Calu3 (cell line): ENCODE measurements at places on chromosomes 16 and 17. TPM values are rescaled to one million over a fixed set of nuclear protein-coding genes. Genes with fewer than 3 reads are reported as not detected.

DNA sequence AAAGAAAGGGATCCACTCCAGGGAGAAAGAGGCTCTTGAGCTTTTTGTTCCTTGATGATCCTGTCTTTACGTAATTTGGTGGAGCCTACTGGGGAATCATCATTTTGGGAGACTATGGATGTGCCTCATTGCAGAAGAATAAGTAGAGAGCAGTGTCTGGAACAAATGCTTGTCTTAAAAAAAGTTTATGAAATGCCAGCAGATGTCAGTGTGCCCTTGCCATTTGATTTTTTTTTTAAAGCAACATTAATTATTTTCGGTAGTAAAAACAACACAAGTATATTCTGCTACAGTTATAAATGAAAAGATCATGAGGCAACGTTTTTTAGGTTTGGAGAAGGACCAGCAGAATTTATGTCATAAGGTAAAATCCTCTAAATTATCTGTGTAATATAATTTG, 934.8 kb upstream of the EEF2KMT start:
- no peak for DNase-seq

SLC5A11 gene
- 0.64 TPM in 1 of 2 replicates, not detected in the other for total RNA-seq

DNA sequence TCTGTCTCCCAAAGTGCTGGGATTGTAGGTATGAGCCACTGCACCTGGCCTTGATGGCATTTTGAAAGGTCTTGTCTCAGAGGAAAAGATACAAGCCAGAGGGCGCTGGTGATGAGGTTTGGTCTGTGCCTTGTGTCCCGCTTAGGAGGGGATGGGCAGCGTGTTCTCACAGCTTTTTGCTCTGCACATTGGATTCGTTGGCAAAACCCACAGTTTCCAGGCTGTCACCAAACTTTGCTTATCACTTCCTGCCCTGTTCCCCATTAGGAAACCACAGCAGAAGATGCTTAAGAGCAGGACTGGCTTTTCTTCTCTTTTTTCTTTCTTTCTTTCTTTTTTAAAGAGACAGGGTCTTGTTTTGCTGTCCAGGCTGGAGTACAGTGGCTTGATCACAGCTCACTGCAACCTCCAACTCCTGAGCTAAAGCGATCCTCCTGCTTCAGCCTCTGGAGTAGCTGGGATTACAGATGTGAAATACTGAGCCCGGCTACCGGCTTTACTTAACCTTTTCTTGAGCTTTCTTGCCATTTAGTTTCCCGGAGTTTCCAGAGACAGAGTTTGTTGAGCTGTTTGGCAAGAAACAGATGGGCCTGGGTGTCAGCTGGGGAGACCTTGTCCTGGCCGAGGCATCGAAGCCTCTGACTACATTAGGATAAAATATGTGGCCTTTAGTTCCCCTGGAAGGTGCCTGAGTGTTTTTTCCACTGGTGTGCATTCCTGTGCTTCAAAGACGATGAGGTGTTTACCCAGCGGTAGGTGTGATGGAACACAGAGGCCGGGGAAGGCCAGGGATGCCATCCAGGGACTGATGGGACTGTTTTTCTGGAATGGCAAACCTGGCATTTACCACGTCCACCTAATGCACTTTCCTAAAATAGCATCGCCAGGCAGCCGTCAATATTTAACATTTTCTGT, 112.9 kb downstream of the ABCC1 start:
- no peak for DNase-seq

DNA sequence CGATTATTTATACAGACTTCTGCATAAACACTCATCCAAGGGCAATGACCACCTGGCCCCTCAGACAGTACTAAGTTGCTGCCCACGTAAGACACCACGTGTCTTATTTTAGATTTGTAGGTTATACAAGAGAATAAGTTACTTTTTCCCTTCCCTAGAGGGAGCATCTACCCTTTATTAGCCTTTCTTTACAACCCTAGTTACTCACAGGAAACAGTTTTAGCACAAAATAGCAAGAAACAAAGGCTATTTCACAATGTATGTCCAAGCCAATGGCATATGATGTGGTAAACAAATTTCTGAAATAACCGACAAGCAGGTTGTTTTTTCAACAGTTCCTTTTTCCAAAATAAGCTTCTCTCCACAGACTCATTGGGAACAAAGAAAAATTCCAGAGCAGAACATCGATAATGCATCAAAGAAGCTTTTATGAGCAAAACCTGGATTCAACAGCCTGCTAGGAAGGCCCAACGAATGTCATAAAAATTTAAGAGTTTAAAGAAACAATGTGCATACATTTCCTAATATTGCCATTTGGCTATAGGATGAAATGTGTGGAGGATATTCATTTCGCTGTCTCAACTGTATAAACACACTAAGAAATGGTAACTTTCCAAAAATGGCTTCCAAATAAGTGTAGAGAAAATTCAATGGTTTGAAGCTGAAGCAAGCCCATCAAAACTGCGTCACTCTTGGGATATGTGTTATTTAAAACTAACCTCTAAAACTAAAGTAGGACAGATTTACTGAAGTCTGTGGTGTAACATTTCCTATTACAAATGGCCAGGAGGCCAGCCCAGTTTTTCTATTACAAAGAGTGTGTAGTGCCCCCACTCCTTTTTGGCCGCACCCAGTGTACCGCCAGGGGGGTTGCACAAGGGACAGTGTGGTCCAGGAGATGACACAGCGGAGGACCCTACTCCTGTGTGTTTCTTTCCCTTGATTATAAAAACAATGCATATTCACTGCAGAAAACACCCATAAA, 50.4 kb upstream of the ERN1 start:
- DNase-seq = no peak

EPX gene
- not detected in 2 replicates for total RNA-seq

GRCh38 chr16:30901201-30902028, 5.0 kb downstream of the CTF1 start:
- no peak for DNase-seq

ZSCAN10 gene
- total RNA-seq = not detected in 2 replicates

DNA sequence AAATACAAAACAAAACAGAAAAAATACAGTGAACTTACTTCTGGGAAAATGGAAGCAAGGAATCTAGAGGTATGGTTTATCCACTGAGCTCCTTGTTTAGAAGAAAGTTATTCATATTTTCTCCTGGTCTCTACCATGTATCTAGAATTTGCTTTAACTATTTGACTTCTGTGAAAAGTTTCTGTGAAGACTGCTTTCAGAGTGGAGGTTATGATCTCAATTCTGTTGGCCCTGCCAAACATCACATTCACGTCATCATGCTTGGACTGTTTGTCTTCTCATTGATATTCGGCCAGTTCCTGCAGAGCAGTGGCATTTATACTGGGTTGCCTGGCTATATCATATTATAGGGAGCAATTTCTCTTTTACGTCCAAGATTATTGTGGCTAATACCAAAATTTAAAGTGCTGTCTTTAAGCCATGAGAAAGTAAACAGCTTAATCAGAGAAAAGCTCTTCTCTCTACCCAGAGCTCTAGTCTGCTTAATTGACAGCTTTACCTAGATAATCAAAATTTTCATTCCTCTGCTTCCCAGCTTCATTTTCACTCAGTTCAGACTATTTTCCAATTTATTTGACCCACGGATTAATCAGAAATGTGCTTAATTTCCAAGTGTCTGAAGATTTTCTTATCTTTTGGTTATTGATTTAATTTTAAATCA, at the start of gene ABCA8:
TSS of gene ABCA8 (minus strand) at position 212 of the 661 bp plus-strand sequence. CDS start 13,358 bp downstream, outside the sequence.
- DNase-seq = no peak

WNK4 gene
- total RNA-seq = 0.33 and 0.73 TPM in 2 replicates

DNA sequence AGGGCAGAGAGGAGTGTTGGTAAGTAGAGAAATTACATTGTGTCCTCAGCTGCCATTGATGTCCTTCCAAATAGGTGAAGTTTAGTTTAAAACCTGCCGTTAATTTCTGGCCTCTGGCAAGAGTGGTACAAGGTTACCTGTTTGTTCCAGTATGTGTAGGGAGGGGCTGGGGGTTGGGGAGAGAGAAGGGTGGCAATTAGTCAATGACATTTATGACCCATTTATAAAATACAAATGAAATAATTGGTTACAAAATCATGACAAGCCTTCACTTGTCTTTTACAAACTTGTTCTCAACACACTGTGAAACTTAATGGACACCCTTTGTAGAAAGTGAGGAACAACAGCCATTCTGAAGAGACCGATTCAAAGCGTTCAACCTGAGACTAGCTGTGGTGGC, 281.0 kb downstream of the FTO start:
- no peak for DNase-seq

DNA sequence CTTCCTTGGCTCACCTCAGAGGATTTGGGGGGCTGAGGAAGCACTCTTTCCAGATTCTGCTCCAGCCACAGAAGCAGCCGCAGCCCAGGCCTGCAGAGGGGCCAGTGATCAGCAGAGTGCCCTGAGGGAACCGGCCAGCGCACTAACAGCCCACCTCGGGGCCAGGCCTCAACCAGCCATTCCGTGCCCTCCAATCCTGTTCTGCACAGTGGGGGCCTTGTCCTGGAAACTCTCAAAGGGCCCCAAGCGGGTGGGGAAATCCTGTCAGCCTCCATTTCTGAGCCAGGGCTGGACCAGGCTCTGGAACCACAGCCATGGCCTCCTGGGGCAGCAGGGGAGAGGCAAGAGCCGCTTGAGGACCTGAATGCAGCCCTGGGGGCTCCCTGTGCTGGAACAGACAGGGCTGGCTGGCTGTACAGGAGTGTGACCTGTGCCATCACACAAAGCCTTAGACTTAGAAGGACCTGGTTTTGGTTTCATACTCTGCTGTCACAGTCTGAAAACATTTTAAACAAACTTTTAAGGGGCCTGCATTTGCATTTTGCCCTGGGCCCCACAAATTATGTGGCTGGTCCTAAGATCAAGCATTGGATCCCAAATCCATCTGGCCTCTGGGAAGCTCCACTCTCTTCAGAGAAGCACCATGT, 10.0 kb downstream of the CNGB1 start:
- no peak for DNase-seq

GRCh38 chr16:78663690-78664089, 564.2 kb downstream of the WWOX start:
- no peak for DNase-seq

DNA sequence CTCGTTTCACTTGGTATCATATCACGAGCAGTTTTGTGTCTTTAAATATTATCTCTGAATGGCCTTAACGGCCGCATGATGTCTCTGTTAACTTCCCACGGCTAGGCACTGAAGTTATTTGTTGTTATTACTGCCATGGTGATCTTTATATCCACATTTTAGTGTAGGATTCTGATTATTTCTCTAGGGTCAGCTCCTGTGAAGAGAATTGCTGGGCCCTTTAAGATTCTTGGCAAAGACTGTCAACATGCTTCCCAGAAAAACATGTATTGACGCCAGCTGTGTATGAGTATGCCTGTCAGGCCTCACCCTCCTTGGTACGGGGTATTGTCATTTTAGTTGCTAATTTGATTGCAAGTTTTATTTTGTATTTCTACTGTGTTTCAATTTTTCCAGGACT, 263.5 kb downstream of the SNX29 start:
- no peak for DNase-seq

DNA sequence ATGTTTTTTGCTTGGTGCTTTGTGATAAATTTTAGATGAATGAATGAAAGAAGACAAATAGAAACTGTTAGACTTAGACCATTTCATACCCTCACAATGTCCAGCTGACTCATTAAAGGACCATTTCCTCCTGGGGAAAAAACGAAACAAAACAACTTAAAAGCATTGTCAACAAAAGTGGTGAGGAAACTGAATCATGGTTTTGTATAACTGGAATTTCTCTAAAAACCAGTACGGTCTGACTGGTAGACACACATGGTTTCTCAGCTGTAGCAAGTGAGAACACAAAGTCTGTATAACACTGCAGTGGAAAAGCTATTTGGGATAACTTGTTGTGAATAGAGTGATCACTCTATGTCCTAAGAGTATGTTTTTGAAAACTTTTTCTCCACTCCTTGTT, 5.3 kb upstream of the DDX52 start:
- DNase-seq = no peak

DNA sequence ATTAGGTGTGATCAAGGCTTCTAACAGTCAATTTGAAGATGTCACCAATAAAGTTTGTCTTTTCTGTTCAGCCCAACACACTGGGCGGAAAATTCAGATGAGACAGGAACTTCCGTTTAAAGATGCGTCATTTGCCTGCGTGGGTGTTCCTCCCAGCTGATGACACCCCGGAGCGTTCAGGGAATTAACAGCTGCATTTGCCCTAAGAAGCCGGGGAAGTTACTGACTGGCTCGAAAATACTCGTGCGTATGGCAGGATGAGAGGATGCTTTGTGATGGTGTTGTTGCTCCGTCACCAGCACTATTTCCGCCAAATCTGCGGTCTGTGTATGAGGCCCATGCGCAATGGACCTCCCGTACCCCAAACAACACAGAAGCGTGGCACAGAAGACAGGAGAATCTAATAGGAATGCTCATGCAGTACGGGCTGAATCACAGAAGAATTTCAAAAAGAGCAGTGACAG, 11.9 kb upstream of the PVALEF start:
- DNase-seq = no peak

CIBAR2 gene
- total RNA-seq = not detected in 2 replicates

DNA sequence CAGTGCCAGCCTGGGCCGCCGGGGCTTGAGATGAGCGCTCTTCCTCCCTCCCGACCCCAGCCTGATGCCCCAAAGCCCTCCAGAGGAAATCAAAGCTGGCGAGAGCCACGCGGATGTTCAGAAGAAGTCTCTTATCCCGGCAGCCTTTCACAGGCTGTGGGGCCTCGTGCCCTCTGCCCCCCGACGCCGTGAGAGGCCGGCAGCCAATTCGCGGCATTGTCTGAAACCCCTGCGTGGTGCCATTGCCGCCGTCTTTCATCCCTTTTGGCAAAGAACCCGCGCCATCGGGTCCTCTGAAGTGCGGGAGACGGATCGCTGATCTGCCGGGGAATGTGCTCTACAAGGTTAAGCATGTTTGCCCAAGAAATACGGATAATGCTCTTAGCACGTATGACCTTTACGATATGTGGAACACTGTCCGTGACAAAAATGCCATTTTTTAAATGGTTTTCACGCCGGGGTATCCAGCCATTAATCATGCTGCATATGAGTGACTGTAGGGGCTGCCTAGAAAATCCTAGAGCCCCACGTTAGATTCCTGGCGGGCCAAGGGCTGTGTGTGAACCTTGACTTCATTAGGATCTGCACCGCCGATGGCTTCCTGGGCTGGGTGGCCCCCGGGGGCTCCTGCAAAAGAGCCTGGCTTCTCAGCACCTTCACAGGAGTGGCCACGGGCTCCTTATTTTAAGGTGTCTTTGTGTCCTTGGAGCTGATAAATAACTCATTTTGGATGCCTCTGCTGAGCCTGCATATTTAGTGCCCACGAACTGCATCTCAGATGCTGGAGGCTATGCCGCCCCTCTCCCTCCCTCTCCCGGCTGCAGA, 165.1 kb upstream of the TNRC6C start:
- no peak for DNase-seq

DNA sequence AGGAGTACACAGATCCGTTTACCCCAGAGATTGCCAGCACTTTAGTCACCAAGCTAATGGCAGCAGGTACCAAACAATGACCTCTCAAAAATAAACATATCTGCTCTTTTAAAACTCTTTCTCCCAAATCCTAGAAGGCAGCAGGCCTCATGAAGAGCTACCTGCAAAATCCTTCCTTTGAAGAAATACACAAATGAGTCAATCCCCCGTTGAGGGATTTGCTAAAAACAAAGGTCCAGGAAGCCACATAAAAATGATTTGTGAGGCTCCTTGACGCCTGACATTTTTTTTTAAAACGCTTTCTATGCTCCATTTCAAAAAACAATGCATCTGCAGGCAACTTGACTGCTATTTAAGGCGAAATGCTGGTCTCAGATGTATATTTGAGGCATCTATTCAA, 58.2 kb downstream of the NACA2 start:
- DNase-seq = no peak

RAMP2 gene
- total RNA-seq = not detected in 2 replicates

- no peak for DNase-seq
Observed at GRCh38 chr16:56682703-56683397, 580 bp downstream of the MT1X start.

TCF25 gene
- total RNA-seq = 270 and 300 TPM in 2 replicates
